Foreskin keratinocyte (primary cell): ENCODE measurements at places on chromosomes 6 and 20.

- DNase-seq = peak; percentile 83
Measured at GRCh38 chr6:27518881-27519795, 46.2 kb upstream of the ZNF184 start.

DNA sequence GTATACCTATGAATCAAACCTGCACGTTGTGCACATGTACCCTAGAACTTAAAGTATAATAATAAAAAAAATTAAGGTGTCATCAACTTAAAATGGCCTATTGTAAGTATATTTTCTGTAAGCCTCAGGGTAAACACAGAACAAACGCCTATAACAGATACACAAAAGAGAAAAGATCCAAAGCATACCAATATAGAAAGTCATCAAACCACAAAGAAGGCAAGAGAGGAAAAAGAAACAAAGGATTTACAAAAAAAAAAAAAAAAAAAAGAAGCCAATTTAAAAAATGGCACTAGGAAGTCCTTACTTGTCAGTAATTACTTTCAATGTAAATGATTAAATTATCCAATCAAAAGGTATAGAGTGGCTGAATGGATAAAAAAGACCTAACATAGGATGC is 24.6 kb upstream of the ASF1A start:
- DNase-seq = peak; percentile 49

DNA sequence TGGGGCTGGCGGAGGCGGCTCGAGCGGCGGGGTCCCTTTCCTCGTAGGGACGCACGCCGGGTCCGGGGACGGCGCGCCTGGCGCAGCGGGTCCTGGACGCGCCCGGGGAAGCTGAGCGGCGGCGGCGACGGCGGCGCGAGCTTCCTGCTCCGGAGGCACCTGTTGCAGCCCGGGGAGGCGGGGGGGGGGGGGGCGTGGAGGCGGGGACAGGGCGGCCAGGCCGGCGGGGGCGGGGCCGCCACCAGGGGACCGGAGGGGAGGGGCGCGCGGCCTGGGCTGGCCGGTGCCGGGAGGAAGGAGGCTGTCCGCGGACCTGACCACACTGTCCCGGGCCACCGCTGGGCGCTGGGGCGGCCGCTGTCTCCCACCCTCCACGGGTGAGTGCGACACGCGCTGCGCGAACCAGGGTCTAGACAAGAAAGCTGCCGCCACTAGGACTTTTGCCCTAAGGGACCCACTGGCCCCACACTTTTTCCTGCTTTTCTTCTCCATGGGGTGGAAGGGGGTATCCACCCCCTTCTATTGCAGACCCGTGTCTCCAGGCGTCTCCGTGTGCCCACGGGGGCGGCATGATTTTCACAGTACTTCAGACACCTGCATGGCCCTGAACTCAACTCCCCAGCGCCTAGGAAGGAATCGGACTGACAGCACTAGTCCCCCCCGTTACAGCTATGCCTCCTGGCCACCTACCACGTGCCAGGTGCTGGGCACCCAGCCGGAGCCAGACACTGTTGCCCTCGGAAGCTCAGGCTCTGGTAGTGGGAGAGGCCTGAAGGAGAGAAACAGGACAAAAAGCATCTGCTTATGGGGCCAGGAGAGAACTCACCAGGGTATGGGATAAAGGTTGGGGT is at the start of gene NFATC2:
NFATC2 (minus strand) TSS at position 149 of the 851 bp plus-strand sequence. CDS start 220 bp downstream, outside the sequence.
- no peak for DNase-seq

GRCh38 chr6:35737413-35738211 is 780 bp downstream of the ARMC12 start:
- DNase-seq = peak; percentile 63

DNA sequence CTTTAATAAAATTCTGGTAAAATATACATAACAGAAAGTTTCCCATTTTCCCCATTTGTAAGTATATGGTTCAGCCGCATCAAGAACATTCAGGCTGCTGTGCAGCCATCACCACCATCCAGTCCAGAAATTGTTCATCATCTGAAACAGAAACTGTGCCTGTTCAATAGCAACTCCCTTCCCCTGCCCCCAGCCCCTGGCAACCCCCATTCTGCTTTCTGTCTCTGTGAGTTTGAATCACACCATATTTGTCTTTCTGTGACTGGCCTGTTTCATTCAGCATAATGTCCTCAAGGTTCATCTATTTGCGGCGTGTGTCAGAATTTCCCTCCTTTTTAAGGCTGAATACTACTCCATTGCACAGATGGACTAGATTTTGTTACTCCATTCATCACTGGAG is 19.1 kb downstream of the VSTM2L start:
- no peak for DNase-seq

DNA sequence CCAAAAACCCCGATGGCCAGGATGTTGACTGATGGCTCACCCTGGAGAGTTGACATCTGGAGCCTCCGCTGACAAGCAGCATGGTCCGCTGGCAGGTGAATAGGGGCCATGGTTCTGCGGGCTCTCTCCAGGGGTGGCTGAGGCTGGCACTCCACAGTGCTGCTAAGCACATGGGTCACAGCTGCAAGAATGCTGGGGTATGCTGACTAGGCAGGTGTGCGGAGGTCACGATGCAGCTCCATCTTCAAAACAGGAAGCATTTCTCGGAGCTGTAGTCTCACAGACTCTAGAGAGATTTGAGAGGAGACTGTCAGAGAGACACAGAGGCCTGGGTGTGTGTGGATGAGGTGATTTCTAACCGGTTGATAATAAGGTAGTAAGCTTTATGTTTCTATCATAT is 341.6 kb downstream of the NRN1 start:
- no peak for DNase-seq

DNA sequence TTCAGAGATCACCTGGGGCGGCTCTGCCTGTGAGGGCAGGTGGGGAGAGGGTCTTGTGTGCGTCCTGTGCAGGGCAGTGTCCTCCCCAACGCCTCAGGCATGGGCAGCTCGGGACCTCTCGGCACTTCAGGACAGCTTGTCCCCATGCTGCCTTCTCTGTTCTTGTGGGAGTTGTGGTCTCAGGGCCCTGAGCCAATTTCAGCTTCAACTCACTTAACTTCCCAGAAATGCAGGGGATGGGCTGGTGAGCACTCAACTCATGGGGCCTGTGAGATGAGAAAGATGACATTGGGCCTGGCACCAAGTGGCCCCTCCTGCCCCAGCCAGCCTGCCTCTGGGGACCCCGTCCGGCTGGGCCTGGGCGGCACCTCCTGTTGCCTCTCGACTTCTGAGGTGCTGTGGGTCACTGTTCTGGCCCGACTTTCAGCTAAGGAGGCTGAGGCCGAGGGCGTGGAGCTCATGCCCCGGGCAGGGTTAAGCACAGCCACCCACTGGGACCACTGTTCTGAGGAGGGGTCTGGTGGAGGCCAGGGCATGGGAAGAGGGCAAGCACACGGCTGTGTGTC is 6.7 kb downstream of the RGS19 start:
- DNase-seq = no peak

DNA sequence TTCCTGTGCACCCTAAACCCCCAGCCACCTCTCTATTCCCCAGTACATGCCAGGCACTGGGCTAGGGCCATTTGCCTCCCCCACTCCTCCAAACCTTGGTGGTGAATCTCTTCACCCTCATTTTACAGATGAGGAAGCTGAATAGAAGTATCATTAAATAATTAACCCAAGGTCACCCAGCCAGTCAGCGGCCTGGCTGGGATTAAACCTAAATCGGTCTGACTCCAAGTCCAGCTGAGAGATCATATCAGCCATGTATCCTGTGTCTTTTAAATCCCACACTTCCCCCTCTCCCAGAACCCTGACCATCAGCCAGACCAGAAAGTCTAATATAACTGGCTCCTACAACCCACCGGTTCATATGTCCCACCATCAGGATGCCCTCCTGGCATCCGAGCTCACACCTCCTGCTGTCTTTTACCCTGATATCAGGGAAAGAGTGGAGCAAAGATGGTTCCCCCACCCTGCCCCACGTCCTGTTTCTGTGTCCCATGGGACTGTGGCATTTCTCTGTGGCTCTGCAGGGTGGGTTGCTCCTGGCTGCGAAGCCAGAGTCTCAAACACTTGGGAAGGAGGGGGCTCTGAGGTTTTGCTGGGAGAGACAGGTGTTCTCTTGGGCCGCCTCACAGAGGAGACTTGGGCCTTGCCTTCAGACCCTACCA is 145.3 kb downstream of the VEGFA start:
- no peak for DNase-seq

DNA sequence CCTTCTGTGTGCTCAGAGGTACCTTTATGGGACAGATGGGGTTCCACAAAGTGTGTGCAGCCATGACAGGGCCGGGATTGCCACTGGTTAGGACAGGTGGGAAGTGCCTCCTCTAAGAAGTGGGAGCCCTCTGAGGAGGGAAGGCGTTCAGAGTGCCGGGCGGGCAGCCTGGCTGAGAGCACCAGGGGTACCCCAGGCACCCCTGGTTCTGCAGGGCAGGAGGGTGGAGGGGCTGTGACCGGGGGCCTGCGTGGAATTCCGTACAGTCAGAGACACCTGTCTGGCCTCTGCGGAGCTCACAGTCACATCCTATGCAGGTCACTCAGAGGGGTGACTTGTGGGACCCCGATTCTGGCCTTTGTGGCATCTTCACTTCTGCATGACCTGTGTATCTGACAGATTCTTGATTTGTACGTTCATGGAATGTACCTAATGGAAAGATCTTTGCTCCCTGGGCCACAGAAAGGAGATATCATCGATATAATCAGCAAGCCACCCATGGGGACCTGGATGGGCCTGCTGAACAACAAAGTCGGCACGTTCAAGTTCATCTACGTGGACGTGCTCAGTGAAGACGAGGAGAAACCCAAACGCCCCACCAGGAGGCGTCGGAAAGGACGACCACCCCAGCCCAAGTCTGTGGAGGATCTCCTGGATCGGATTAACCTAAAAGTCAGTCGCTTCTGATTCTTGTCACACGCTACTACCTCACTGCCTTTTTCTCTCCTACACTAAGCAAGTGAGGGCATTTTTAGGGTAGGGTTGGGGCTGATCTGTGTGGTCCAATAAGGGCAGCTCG is 190.9 kb downstream of the SASH1 start:
- DNase-seq = no peak

- no peak for DNase-seq
Measured at GRCh38 chr6:14750059-14750661, 495.7 kb upstream of the JARID2 start.

- peak; percentile 85 for DNase-seq
Measured at GRCh38 chr6:82247505-82248272, at the start of gene IBTK. IBTK (minus strand) TSS chr6:82247744; CDS start chr6:82240486, 7,258 bp downstream.

- DNase-seq = no peak
Measured at GRCh38 chr20:32607727-32608663, 22.9 kb upstream of the NOL4L start.

DNA sequence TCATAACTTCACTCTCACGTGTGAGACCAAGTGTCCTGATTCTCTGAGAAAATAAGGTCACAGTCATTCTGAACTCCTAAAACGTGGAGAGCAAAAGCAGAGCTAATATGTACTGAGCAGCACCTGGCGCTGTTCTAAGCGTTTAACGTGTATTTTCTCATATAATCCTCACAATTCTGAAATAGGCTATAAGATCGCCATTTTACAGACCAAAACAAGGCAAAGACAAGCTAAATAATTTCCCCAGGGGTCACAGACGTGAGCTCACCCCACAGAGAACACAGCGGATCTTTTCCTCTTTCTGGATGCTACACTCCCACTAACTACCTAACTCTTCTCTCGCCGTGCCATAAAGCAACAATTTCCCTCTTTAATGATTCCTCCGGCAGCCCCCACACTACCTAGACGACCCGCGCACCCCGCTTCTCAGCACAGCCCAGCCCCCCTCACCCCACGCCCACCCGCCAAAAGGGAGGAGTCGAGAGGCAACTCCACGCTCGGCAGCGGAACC is 636 bp downstream of the SUPT3H start:
- peak; percentile 30 for DNase-seq

DNA sequence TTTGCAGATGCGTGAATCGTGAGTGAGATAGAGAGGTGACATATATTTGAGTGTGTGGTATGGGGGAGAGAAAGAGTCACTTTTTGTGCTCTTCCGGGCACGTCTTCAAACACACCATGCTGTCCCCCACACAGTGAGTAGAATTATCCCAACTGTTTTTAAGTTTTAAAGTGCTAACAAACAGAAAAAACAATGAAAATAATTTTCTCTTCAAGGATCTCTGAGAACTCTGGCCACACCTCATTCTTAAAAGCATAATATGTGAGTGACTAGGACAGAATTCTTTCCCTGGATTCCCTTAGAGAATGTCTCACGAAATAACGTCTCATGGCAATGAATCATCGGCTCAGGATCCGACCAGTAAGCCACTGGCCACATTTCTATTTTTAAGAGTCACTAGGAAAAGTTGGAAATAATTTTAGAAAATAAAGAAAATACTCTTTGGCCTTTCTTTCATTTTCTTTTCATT is 235.7 kb upstream of the ZNF217 start:
- DNase-seq = peak; percentile 90

GRCh38 chr20:57651881-57652605 is 31.8 kb upstream of the ZBP1 start:
- no peak for DNase-seq

- DNase-seq = no peak
Measured at GRCh38 chr6:160035693-160036330, 66.9 kb downstream of the IGF2R start.

- DNase-seq = no peak
Measured at GRCh38 chr20:4252005-4252404, 236.6 kb upstream of the RNF24 start.

DNA sequence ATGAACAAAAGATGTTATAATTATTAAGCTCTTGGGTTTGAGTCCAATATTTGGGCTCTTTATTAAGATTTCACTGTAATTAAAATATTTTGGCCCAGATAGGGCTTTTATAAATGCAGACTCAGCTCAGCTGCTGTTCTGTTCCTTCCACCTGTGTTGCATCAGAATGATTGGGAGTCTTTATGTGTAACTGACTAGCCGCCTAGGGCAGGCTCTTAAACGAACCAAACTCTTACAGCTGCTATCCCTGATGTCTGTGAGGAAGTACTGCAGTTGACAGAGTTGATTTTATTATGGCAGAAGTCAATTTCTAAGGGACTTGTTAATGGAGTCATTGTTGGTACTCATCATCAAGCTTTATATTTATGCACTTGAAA is 144.7 kb downstream of the MYO6 start:
- DNase-seq = no peak

DNA sequence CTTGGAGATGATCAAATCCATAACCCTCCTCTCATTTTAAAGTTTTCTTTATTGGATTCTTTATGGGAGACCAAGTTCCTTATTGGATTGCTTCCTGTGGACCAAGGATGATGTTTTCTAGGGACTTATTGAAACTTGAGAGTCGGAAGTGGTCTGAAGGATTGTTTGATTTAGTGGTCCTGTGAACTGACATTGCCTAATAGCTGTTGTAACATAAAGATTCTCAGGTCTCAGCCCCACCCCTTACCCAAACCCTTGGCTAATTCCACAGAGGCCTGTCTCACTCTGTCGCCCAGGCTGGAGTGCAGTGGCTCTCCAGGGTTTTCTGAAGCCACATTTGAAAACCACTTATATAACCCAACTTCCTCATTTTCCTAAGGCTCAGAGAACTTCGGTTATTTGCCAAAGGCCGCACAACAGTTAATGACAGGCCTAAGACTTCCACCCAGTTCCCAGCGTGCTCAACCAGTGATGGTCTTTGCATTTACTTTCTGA is 77.0 kb downstream of the ATXN1 start:
- DNase-seq = no peak

- no peak for DNase-seq
Measured at GRCh38 chr6:119676230-119676629, 326.7 kb upstream of the MAN1A1 start.

- no peak for DNase-seq
Measured at GRCh38 chr6:29653452-29654038, 3.3 kb upstream of the MOG start.
